ENCODE measurements at places on chromosomes 3 and 15.
A peak's percentile ranks its signal among the peaks of the same experiment; 100 is the strongest.

DNA sequence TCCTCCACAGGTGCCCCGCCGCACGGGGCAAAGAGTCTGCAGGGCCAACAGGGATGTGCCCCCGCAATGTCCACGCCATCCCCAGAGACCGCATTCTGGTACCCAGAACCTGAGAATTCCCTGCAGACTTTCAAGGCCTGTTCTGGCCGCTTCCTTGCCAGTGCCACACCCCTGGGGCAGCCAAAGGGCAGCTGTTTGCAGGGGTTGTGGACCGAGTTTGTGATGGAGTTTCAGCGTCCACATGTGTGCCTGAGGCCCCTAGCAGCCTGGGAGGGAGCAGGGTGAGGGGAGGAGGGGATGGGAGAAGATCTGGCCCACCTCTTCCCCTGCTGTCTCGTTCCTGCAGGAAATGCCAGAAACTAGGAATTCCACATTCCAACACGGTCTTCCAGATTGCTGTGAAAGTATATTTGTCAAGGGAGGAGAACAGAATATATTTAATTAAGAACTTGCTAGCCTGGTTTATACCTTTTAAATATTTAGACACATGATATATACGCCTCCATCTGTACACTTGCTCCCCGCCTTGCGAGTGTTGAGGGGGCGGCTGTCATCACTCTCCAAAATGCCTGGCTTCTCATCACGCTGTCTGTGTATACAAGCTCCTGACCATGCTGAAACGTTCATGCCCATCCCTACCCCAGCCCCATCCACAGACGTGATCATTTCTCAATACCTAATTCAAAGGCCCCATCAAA is 31.1 kb upstream of the RASA2 start:
- no peak for DNase-seq

DNA sequence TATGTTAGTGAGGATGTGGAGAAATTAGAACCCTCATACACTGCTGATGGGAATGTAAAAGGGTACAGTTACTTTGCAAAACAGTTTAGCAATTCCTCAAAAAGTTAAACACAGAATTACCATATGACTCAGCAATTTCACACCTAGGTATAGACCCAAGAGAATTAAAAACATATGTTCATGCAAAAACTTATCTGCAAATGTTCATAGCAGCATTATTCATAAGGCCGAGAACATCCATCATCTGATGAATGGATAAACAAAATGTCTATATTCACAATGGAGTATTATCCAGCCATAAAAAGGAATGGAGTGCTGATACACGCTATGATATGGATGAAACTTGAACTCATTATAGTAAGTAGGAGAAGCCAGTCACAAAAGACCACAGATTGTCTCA is 10.3 kb downstream of the SEC13 start:
- no peak for DNase-seq

DNA sequence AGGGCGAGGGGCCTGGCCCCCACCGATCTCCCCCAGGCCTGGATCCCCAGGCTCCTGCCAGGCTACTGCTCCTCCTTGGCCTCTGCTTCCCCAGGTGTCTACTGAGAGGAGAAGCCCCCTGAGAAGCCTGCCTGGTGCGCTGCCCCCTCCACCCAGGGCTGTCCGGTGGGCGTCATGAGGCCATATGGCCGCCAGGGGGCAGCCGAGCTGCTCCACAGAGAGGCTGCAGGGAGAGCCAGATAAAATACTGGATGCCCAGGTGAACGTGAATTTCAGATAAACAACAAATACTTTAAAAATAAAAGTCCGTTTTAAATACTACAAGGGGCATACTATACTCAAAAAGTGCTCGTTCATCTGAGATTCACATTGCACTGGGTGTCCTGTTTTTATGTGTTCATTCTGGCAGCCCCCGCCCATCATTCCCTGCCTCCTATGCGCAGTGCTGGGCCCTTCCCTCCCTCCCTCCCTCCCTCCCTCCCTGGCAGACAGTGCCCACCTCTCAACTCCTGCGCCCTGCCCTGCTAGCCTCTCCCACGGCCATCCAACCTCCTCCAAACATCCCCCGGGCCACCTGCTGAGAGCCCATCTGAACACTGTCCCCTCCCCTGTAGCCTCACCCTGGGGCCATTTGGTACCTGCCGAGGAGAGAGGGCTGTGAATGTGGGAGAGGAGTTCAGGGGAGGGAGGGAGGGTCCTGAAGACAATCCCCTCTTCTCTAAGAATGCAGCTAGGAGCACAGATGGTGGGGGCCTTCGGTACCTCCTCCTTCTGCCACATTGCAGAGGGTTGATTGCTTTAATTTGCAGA is 29.6 kb downstream of the PSTPIP1 start:
- DNase-seq: no peak

DNA sequence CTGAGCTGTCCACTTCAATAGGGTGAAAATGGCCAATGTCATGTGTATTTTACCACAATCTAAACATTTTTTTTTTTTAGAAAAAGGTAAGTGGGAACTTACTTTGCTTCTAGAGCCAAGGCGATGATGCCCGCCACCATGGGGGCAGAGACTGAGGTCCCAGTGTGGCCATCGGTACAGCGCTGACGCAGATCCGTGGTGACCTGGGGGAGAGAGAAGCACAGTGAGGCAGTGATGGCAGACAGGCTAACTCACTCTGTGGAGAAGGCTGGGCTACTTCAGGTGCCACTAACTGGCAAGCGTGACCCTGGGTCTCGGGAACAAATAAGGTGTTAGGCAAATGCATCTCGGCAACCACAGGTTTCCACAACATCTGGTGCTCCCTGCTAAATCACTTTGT is 94.3 kb upstream of the SNRPA1 start:
- DNase-seq: no peak

GRCh38 chr3:120172070-120172469 is 77.8 kb upstream of the GSK3B start:
- DNase-seq: no peak

GRCh38 chr3:96182756-96183155 is 631.6 kb upstream of the EPHA6 start:
- DNase-seq: no peak

- no peak for DNase-seq
These were observed 8.0 kb downstream of the MGLL start for GRCh38 chr3:127814325-127814781.

DNA sequence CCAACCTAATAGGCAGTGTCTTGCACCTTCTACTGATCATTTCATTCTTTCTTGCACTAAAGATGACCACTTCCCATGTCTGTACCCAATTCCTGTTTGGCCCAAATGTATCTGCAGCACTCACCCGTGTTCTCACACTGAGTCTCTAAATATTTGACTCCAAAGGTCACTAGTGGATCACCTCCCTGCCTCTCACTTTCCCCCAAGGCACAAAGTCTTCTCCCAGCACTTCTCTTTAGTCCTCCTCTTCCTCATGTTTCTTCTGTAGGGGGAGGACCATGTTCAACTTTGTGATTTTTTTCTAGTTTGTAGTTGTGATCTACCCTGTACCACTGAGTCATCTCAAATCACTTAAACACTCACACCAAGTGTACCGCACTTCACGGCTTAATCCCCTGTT is 13.9 kb downstream of the NR1I2 start:
- no peak for DNase-seq

DNA sequence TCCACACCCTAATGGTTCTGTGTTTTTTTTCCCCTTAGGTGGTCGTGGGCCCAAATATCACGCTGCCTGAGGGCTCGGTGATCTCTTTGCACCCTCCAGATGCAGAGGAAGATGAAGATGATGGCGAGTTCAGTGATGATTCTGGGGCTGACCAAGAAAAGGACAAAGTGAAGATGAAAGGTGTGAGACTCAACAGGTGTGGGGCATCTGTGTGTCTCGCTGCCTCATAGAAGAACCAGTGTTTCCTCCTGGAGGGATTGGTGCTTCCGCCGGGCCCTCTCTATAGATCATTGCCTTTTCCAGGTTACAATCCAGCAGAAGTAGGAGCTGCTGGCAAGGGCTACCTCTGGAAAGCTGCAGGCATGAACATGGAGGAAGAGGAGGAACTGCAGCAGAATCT is 7.0 kb downstream of the EIF2B5 start:
- no peak for DNase-seq

DNA sequence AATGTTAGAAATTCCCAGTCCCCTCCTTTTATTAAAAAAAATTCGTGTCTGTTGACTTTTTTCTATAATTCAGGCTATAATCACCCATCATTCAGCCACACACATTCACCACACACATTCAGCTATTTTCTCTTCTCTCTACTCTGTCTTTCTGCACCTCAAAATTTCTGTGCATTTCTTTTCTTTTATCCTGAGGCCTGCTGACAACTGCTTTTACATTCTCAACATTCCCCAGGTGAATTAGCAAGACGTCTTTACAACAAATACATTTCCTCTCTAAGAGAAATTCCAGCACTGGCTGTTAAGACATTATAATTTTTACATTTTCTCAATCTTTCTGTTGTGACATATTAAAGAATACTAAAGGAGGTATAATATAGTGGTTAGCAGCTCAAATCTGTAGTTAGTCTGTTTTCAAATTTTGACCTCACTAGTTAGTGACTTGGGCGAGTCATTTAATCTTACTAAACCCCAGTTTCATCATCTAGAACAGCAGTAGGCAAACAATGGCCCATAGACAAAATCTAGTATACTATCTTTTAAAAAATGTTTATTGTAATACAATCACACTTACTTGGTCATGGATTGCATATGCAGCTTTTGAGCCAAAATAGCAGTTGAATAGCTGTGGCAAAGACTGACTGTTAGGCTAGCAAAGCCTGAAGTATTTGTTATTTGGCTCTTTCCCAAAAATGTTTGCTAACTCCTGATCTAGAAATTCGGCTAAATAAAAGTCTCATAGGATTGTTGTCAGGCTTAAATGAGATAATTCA is 350.7 kb downstream of the NSUN3 start:
- no peak for DNase-seq

DNA sequence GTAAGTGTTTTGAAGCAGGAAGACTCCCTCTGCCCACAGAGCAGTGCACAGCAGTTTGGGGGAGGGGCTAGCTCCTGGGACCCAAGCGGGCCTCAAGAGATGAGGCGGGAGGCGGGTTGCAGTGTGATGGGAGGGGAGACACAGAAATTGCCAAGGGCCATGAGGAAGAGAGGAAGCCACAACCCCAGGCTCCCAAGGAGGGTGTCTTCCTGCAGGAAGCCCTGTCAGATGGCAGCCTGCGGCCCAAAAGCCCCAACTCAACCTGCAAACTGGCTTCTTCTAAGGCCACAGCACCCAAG is 7.3 kb upstream of the ISLR2 start:
- DNase-seq: no peak

- no peak for DNase-seq
These were observed 311.1 kb downstream of the VPS13C start for GRCh38 chr15:61749169-61749568.

DNA sequence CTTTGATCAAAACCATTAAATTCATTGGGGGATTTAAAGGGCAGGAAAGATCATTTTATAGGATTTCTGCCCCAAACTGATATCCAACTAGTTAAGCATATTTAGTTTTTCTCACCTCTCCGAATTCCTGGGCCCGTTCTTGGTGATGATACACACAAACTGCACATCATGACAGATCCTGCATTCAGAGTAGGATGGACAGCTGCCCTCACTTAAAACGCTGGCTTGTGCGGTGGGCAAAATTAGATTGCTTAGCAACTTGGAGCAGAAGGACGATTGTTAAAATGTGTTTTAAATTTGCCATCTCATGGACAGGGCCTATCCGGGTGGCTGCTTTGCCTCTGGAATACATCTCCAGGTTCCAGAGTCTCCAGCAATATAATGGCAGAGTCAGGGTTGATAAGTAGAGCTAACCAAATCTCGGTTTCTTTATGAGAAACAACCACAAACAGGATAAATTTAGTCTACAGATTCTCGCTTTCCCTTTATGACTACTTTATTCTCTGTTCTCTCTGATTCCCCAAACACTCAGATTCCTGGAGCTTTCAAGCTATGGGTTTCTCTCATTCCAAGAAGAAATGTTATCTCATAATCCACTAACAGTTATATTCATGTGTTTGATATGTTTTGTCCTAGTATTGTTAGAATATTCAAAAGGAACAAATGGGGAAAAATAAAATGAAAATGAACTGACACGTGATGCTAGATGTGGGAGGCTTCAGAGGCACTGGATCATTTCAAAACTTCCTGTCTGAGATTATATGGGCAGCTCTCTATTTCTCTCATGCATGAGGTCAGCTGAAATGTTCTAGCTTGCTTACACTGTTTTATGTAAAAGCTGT is 1014.1 kb upstream of the SEMA6D start:
- no peak for DNase-seq

DNA sequence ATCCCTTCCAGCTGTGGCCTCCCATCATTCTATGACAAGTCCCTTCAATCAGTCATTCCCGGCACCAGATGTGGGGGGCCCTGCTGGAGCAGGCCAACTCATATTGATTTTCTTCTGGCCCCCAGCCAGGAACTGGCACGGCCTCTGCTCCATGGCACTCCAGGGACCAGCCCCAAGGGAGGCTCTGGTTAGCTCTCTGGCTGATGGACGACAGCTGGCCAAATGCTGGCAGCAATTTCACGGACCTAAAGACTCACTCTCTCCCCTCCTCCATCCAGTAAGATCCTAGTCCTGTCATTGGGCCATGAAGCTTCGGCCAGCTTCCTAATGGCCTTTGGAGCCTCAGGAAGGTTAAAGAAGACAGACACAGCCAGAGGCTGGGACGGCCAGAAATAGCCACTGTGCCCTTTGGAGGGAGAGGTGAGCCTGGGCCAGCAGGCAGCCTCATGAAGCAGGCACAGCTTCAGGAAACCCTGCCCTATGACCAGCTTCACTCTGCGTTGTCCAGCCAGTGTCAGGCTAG is 131.0 kb downstream of the MEX3B start:
- DNase-seq: peak; percentile 79

DNA sequence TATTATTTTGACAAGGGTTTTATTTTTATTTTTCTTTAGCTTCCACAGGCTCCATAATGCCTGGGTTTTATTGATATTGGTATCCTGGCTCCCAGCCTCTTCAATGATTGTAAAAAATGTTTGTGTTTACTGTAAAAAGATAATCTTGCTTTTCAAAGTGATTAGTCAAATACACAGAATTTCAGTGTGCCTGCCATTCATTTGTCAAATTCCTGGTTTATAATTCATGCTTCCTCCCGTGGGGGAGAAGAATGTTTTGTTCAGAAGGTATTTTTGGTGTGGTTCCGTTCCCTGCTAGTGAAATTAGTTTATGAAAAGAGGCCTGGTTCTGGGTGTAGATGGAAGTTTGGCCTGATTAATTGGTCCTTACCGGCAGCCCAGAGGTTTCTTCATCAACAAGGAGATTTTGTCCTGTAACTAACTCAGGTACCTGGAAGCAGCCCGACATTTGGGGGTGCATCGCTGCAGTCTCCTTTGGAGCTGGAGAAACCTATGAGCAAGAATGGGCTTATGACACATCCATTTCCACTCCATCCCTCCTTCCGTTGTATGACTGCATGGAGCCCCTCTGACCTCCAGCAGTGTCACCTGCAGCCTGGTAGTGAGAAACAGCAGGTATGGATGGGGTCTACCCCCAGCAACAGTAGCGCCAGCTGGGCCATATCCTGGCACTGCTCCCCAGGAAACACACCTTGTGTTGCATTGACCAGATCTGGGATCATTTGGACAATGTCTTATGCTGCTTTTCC is 101.5 kb downstream of the PGPEP1L start:
- no peak for DNase-seq

- no peak for DNase-seq
These were observed 91.5 kb upstream of the TBC1D5 start for GRCh38 chr3:17833786-17834559.
